ENCODE measurements at places on chromosomes 12 and 14.

- no peak for DNase-seq
Measured at GRCh38 chr14:91466192-91466591, 43.9 kb downstream of the PPP4R3A start.

- DNase-seq, result no peak
Measured at GRCh38 chr12:56530390-56531055, 8.9 kb downstream of the RBMS2 start.

DNA sequence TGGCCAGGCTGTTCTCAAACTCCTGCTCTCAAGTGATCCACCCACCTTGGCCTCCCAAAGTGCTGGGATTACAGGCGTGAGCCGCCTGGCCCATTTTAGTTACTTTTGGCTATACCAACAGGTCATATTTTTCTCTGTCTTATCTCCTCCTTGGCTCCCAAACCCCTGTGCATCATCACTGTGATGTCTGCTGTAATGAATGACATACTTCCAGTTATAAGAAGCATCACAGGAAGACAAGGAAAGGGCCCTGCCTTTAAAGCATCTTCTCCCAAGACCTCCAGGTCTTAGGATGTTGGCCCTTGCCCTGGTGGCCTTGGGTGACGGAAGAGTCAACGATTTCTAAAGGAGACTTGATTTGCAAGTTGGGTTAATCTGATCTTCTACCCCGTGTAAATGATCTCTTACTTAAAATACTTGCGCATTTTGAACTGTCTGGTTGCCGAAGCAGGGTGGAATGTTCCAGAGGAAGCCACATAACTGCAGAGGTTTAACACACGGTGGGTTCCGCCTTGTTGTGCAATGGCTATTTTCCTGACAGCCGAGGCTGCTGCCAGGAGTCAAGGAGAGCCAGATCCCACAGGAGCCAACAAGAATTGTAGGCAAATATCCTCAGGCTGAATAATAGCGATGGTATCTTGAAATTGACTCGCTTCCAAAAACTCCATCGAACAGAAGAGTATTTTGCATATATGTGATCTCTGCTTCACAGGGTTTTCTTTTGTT lies 55.7 kb upstream of the PLXNC1 start:
- no peak for DNase-seq

DNA sequence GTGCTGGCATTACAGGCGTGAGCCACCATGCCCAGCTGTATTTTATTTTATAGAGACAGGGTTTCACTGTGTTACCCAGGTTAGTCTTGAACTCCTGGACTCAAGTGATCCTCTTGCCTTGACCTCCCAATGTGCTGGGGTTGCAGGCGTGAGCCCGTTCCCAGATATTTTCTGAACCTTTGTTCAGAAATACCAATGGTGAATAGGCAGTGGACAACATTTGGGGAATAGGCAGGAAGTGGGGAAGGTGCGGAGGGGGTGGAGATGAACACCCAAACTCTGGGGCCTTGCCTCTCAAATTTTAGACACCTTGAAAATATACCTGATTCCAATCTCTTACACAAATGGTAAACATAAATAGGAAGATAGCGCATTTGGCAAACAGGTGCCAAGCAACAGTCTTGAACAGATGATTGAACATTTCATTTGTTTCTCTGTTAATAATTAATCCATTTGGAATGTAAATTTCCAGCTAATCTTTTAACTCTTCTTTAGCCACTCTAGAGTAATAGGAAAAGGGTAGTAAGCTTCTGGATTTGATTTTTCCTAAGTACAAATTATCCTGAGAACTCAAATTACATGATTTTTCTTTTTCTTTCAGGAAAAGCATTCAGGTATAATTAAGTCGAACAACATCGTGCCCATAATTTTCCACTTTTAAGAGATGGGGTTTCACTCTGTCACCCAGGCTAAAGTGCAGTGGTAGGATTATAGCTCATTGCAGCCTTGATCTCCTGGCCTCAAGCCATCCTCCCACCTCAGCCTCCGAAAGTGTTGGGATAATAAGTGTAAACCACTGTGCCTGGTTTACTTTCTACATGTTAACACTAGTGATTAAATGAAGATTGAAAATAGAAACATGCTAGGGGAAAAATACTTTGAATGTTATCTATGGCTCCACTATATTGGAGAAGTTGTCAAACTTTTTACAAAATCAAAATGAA lies 22.9 kb upstream of the RNF34 start:
- no peak for DNase-seq

GRCh38 chr12:120761519-120761934 lies 35.9 kb downstream of the ACADS start:
- DNase-seq, result no peak

DNA sequence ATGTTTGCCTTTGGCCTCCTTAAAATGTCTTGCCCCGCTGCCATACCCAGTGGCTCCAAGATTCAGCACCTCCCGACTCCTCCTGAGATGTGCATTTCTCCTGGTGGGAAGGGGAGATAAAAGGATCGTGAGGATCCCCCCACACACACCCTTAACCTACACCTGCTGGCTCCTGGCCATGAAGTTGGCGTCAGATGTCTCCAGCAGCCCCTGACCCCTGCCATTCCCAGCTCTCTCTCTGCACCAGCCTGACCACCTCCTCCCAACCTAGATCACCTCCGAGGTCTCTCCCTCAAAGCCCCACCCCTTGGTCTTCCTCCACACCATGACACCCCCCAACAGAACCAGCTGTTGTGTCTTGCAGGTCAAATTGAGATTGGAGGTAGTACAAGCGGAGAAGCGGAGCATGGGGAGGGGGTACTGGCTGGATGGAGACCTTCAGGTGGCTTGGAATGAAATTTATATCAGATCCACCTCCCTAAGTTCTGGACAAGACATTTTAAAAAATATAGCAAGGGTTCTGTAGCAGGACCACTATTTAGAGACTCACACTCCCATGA lies 151.1 kb upstream of the FKBP4 start:
- no peak for DNase-seq

DNA sequence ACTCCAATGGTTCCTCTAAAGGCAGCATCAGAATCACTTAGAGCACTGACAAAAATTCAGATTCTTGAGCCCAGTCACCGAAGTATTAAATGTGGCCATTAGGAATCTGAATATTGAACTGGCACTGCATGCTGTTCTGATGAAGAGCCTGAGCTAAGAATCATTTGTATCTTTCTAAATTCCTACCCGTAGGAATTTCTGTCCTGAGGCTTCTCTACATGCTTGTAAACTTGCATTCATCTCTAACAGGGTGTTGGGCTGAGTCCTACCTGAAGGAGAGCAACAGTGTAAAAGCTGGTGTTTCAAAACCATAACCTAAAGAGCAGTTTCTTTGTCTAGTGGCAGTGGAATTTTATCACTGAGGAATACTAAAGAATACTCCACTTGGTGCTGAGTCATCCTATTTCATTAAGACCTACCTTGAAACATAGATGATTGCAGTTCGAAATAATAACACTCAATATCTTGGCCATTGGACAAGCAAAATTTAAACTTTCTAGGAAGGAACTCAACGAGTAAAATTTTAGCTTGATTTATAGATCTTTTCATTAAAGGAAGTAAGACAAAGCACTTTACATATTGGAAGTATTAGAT lies 35.5 kb upstream of the C12orf75 start:
- no peak for DNase-seq

DNA sequence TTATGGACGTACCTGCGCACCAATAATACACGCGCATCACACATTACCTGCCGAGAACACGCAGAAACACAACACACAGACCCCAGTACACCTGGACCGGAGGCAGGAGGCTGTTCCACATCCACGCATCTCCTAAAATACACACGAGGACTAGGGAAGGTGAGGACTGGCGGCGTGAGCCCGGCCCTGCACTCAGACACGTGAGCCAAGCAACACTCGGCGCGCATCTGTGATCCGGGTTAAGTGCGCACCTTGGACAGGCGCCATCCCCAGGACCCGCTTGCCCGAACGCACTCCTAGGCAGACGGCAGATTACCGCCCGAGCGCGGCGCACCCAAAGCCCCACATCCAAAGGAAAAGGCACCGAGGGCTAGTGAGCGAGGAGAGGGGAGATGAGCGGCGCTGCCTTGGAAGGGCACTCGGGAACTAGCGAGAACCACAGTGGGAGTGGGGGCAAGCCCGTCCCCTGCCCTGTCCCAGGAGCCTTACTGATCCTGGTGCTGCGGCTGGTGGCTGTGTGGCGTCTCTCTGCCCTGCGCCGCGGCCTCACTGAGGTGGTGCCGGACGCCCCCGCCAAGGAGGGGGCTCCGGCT lies 417 bp downstream of the GLS2 start:
- peak; percentile 18 for DNase-seq

DNA sequence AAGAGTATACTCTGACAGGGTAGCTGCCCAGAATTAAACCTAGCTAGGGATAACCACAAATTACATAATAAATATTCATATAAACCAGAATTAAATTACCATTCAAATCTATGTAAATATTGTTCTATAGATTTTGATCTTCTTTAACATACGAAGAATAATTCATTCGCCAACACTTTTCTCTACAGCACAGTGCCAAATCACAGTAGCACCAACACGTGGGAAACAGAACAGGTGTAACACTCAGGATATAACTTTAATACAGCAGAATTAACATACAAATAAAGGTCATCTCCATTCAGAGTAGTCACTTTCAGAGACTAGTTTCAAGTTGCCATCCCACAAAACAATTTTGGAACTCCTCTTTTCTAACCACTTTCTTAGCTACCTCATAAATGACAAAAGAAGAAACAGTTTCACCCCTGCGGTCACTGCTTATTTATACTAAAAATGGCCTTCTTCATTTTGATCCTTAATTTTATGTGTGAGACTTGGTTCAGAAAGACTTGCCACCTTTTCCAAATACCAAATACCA lies 15.7 kb downstream of the OSBPL8 start:
- no peak for DNase-seq

DNA sequence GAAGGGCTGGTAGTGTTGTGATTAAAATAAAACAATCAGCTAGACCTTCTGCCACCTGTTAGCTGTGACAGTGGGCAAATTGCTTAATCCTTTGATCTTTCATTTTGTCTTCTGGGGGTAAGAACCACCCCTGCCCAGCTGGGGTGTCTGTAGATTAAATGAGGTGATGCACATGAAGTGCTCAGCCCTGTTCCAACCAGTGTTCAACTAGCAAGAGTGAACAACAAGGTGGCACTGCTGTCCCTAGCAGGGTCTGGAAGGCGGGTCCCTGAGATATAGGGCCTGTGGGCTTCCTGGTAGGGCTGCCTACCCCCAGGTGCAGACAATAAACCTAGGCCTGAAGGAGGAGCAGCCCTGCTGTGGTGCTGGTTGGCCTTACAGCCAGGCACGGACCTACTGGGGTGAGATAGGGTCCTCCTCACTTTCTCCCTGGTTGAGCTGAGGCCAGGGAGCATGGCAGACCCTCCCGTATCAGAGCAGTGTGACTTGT lies 60.6 kb downstream of the ARL6IP4 start:
- DNase-seq, result no peak

GRCh38 chr12:76480796-76481195 lies 78.8 kb downstream of the OSBPL8 start:
- DNase-seq, result no peak

DNA sequence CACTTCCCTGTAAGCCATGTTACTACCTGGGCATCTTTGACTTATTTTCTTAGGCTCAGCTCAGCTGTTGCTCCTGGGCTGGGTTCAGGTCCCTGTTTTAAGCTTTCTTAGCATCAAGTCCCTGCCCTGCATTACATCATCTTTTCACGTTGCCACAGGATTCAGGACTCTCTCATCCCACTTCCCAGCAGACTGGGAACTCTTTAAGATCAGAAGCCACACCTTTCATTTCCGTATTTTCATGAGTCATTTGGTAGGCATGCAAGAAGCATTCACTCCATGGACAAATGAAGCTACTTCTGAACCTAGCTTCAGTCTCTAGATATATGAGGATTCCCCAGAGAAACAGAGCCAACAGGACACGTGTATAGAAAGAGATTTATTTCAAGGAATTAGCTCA lies 726.8 kb downstream of the VRK1 start:
- no peak for DNase-seq
